Upper lobe of right lung (tissue), 1 donor: ENCODE measurements at places on chromosomes 16 and 17. TPM values are rescaled to one million over a fixed set of nuclear protein-coding genes. Genes with fewer than 3 reads are reported as not detected.

GRCh38 chr17:18028952-18029540 lies 9.9 kb downstream of the ATPAF2 start:
- no peak overlapping the region for H3K4me3 ChIP-seq
- DNase-seq: no peak
- H3K36me3 ChIP-seq: peaks cover 6% of the 10 kb centered on the region
- H3K27ac ChIP-seq: no peak overlapping the region
- H3K27me3 ChIP-seq: no peaks in the 10 kb centered on the region
- H3K4me1 ChIP-seq: peaks cover 6% of the 10 kb centered on the region

KRT14 gene
- total RNA-seq: not detected

DNA sequence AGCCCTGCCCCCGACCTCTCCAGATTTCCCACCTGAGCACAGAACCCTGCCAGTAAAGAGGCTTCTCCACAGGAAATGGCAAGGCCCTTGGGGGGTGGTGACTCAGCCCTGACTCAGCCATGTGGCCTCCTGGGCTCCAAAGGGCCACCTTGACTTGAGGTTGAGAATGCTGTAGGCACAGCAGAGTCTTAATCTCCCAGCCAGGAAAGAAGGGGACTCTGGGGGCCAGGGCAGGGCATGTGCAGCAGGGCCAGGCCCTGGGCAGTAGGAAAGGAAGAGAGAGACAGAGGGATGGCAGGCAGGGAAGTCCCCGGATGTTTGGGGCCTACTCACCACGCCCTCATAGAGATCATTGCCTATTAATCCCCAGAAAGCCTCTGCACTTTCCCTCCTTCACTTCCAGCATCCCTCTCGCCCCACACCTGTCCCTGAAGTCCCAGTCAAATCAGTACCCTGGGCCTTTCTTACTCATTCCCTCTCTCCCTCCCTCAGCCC lies 4.8 kb upstream of the ITGA3 start:
- H3K27me3 ChIP-seq: no peaks in the 10 kb centered on the region
- no peaks in the 10 kb centered on the region for H3K36me3 ChIP-seq
- H3K27ac ChIP-seq: peak overlapping the region; percentile 18

TNFRSF12A gene
- total RNA-seq: 74.9 TPM

DNA sequence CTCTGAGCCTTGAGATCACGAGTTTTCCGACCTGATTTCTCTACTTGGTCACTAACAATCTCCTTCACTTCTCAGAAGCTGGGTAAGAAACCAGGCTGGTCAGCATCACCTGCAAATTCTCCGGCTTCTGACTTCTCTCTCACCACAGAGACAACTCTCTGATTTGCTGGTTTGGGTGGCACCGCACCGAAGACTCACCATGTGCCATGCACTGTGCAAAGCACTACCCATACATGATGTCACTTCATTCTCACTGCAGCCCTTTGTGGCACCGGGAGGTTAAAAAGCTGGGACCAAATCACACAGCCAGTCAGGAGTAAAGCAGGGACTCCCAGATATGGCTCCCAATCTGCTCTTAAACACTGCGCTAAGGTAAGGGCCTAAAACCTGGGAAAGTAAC lies 647 bp downstream of the VAC14 start:
- no peak for DNase-seq
- peaks cover 15% of the 10 kb centered on the region for H3K4me1 ChIP-seq
- peak overlapping the region; percentile 80 for H3K4me3 ChIP-seq
- H3K27me3 ChIP-seq: no peaks in the 10 kb centered on the region

P2RX5 gene
- 1.6 TPM for total RNA-seq

DNA sequence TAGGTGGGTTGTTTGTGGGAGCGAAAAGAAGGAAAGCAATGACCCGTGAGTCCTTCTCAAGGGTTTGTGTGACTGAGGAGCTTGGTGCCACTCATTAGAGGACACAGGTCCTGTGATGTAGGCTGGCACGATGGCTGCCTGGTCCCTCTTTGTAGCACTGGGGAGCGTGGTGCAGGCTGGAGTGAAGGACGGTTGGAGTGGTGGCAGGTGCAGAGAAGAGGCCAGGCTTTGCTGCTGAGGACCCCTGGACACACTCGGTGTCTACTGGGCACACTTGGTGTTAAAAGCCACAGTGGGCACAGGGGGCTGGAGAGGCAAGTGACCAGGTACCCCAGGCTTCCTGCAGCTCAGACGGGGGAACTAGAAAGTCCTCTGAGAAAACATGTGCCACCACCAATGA lies 106.0 kb downstream of the NTN1 start:
- no peak overlapping the region for H3K4me3 ChIP-seq
- no peak for DNase-seq
- H3K4me1 ChIP-seq: no peaks in the 10 kb centered on the region

KRT27 gene
- 0.55 TPM for total RNA-seq

DNA sequence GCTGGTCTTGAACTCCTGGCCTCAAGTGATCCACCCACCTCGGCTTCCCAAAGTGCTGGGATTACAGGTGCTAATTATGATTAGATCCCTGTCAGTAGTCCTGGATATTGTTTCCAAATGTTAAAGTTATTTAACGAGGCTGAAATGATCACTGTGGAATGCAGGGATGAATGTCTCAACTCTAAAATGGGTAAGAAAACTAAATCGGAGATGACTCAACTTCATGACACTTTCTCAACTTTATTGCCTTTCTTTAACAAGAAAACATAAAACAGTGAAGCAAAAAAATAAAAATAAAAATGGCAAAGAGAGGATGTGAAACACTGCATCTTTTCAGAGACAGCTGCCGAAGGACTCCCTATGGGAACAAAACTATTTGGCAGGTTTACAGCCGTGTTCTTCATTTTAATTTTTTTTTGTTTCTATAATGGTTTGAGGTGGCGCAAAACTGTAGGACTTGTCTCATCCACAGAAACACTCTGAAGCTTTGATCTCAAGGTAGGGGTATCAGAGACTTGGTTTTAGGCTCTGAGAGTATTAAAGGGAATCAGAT lies 382.0 kb downstream of the GRIN2A start:
- no peaks in the 10 kb centered on the region for H3K36me3 ChIP-seq
- H3K27ac ChIP-seq: no peak overlapping the region
- no peak for DNase-seq
- H3K4me1 ChIP-seq: no peaks in the 10 kb centered on the region
- H3K27me3 ChIP-seq: no peaks in the 10 kb centered on the region
- no peak overlapping the region for H3K4me3 ChIP-seq

DNA sequence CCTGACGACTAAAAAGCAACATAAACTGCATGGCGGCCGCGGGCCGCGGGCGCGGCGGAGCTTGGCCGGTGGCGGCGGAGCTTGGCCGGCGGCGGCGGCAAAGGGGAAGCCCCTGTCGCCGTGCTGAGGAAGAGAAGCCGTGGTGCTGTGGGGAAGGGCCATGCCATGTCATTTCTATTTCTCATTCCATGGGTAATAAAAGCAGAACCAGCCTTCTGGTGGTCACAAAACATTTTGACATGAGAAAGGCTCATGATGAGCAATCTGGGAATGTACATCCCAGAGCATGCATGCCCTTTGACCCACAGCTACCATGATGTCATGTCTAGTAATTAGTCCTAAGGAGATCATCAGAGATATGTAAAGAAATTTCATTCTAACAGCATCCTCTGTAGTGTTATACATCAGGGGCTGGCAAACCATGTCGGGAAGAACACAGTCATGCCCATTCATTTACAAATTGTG lies 23.9 kb upstream of the HEATR6 start:
- peak overlapping the region; percentile 31 for H3K4me3 ChIP-seq
- H3K27ac ChIP-seq: peak overlapping the region; percentile 58
- DNase-seq: peak; percentile 73

GRCh38 chr17:82436601-82437324 lies 13.8 kb downstream of the CYBC1 start:
- no peak overlapping the region for H3K27ac ChIP-seq
- H3K36me3 ChIP-seq: peaks cover 7% of the 10 kb centered on the region
- DNase-seq: no peak
- H3K4me1 ChIP-seq: no peaks in the 10 kb centered on the region
- H3K4me3 ChIP-seq: no peak overlapping the region

DNA sequence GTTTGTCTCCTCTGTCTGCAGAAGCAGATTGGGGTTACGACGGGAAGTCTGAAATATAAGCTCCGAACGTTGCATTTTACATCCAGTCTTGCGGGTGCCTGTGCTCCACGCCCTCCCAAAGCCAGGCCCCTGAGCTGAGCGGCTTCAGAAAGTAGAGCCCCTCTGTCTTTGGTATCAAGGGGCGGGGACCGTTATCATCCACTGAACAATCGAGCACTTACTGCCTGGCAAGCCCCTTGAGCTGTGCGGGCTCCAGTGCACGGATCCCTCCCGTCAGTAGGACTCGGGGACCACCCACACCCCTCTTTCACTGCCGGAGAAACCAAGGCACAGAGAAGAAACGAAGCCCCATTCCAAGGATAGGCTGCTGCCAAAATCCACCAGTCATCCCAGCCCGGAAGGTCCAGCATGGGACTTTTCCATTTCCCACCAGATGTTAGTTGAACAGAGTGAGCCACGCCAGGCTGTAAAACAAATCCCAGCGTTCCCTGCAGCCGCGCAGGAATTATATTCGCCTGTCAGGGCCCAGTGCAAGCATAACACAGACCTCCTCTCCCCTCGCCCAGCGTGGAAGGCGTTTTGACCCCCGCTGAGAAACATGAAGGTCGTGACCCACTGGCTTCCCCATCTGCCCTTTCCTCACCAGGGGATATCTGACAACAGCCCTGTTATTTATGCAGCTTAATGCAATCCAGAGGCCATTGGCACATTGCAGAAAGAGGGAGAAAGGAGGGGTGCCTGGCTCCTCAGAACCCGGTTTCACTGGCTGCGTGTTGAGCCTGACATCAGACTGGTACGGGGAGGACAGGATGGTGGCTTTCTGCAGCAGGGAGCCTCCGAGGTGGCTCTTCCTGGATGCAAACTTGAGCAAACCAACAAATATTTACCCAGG lies 212.2 kb upstream of the FOXF1 start:
- no peaks in the 10 kb centered on the region for H3K36me3 ChIP-seq
- no peak for DNase-seq
- peaks cover 13% of the 10 kb centered on the region for H3K4me1 ChIP-seq
- H3K27ac ChIP-seq: no peak overlapping the region

- no peak overlapping the region for H3K4me3 ChIP-seq
- H3K27me3 ChIP-seq: no peaks in the 10 kb centered on the region
- no peak for DNase-seq
- H3K4me1 ChIP-seq: peaks cover 21% of the 10 kb centered on the region
- H3K27ac ChIP-seq: no peak overlapping the region
- H3K36me3 ChIP-seq: peaks cover 7% of the 10 kb centered on the region
Measured at GRCh38 chr16:69610356-69610755, 44.6 kb downstream of the NFAT5 start.

SGCA gene
- 27.8 TPM for total RNA-seq

HOXB9 gene
- not detected for total RNA-seq

- H3K27ac ChIP-seq: no peak overlapping the region
- peaks cover 19% of the 10 kb centered on the region for H3K4me1 ChIP-seq
- no peaks in the 10 kb centered on the region for H3K36me3 ChIP-seq
- no peaks in the 10 kb centered on the region for H3K27me3 ChIP-seq
- no peak for DNase-seq
Measured at GRCh38 chr17:73770849-73771229, 126.6 kb upstream of the SDK2 start.

RPL13 gene
- total RNA-seq: 1,795 TPM
